ENCODE measurements at places on chromosomes 1 and 21.
A peak's percentile ranks its signal among the peaks of the same experiment; 100 is the strongest.

GRCh38 chr1:223142795-223143536 lies at the start of gene TLR5:
TSS of gene TLR5 (minus strand) at chr1:223143248. CDS start at chr1:223113031, 30,217 bp downstream.
- H3K4me1 ChIP-seq, result peaks cover 11% of the 10 kb centered on the region
- H3K4me3 ChIP-seq, result peak within 1 kb of the TSS; percentile 80
- H3K27ac ChIP-seq, result no peak within 1 kb of the TSS
- H3K27me3 ChIP-seq, result peaks cover 10% of the 10 kb centered on the region
- DNase-seq, result peak; percentile 76
- H3K36me3 ChIP-seq, result no peaks in the 10 kb centered on the region

- DNase-seq, result no peak
- H3K36me3 ChIP-seq, result no peaks in the 10 kb centered on the region
- no peaks in the 10 kb centered on the region for H3K4me1 ChIP-seq
- H3K4me3 ChIP-seq, result no peak overlapping the region
Measured at GRCh38 chr1:2977886-2978611, 43.2 kb upstream of the ACTRT2 start.

DNA sequence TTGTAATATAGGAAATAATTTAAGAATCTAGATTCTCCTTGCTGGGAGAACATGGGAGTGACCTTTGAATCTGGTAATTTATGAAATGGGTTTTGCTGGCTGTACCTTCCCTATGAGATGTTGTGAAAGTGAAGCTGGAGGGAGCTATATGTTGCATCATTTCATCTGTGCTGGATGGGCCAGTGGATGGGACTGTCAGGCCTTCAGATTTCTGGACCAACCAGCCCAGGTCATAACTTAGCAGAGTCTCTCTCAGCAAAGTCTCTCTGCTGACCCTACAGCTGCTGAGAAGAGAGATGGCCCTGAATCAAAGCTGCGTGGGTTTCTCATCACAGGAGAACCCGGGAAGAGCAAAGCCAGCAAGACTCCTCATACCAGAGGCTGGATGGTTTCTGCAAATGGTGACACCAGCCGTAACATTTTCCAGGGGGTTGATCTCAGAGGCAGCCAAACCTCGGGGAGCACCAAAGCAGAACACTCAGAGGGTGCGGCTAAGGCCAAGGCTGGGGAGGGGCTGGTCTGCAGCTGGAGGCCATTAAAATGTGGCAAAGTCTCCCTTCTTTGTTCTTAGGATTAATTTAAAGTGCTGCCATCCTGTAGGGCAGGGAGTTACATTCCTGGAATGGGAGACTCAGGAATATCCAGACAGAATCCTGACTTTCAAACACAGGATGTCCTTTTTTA lies 18.2 kb upstream of the PTGFRN start:
- no peaks in the 10 kb centered on the region for H3K36me3 ChIP-seq
- H3K27me3 ChIP-seq, result peaks cover 14% of the 10 kb centered on the region
- no peak for DNase-seq
- H3K27ac ChIP-seq, result no peak overlapping the region
- no peaks in the 10 kb centered on the region for H3K4me1 ChIP-seq
- H3K4me3 ChIP-seq, result no peak overlapping the region

- H3K36me3 ChIP-seq, result peaks cover 2% of the 10 kb centered on the region
- no peak overlapping the region for H3K4me3 ChIP-seq
- no peak overlapping the region for H3K27ac ChIP-seq
- no peak for DNase-seq
- H3K4me1 ChIP-seq, result no peaks in the 10 kb centered on the region
Measured at GRCh38 chr1:245969283-245969682, 537.8 kb downstream of the SMYD3 start.

DNA sequence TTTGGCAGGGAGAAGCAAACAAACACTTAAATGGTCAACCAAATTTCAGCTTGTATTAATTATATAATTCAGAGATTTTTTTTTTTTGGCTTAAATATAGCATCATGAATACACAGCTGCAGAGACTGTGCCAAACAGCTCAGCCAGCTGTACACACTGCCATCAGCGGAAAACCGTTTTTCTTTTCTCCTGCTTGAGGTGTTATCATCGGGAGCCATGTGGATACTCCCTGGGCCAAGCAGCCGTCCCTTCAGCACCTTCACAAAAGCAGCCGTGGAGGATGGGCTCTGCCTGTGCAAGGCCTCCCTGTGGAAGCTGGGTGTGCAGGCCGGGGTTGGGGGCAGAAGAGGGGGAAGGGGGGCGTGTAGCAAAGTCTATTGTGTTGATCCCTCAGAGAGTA lies 85.0 kb downstream of the NUF2 start:
- no peaks in the 10 kb centered on the region for H3K36me3 ChIP-seq
- peaks cover 4% of the 10 kb centered on the region for H3K4me1 ChIP-seq
- no peak overlapping the region for H3K27ac ChIP-seq
- no peak overlapping the region for H3K4me3 ChIP-seq
- no peak for DNase-seq
- peaks cover 3% of the 10 kb centered on the region for H3K27me3 ChIP-seq

- peaks cover 6% of the 10 kb centered on the region for H3K4me1 ChIP-seq
- no peak for DNase-seq
- H3K4me3 ChIP-seq, result no peak overlapping the region
- no peaks in the 10 kb centered on the region for H3K27me3 ChIP-seq
- no peak overlapping the region for H3K27ac ChIP-seq
- H3K36me3 ChIP-seq, result no peaks in the 10 kb centered on the region
Measured at GRCh38 chr1:170931650-170932049, 3.7 kb upstream of the MROH9 start.
